Stimulated activated CD8-positive, alpha-beta memory T cell treated with anti-CD3 and anti-CD28 coated beads, Interleukin-15, amount 100 ng/mL, for 4 hours (primary cell): ENCODE measurements at places on chromosomes 13 and 19.
A peak's percentile ranks its signal among the peaks of the same experiment; 100 is the strongest.

- no peak for DNase-seq
Measured at GRCh38 chr19:43700395-43701000, 15.4 kb upstream of the IRGC start.

DNA sequence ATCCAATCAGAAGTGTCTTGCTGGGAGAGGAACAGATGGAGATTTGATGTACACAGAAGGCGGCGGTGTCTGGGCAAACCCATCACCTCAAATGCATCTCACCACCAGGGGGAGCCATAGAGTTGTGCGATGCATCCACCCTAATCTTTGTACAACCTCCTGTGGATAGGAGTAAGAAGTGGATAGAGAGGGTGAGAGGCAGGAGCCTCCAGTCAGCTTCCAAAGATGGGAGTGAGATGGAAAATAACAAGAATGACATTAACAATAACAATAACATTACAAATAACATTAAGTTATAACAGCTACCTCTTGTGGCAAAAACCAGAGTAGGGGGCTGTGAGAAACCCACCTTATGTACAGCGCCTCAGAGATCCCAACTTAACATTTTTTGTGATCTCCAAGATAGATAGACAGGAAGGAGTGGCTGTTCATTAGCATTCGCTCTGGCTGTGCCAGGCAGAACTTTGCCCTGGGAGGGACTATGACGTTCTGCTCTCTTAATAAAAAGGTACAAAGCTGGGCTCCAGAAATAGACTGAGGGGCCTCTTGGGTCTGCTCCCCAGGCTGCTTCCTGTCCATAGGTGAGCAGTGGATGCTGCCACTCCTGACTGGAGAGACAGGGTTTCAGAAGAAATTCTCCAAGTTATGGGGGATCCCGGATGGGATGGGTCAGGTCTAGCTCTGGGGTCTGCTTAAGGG lies 5.2 kb upstream of the CEACAM18 start:
- peak; percentile 78 for DNase-seq

GRCh38 chr19:43895727-43896308 lies 39.3 kb downstream of the ZNF45 start:
- no peak for DNase-seq

DNA sequence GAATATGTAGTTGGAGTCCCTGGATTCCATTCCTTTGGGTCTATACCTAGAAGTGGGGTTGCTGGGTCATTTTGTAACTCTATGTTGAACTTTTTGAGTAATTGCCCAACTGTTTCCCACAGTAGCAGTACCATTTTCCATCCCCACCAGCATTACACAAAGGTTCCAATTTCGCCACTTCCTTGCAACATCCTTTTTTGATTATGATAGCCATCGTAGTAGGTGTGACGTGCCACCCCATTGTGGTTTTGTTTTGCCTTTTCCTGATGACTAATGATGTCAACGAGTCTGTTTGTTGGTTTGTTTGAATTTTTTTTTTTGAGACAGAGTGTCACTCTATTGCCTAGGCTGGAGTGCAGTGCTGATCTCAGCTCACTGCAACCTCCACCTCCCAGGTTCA lies 3.3 kb upstream of the PEX11G start:
- no peak for DNase-seq

DNA sequence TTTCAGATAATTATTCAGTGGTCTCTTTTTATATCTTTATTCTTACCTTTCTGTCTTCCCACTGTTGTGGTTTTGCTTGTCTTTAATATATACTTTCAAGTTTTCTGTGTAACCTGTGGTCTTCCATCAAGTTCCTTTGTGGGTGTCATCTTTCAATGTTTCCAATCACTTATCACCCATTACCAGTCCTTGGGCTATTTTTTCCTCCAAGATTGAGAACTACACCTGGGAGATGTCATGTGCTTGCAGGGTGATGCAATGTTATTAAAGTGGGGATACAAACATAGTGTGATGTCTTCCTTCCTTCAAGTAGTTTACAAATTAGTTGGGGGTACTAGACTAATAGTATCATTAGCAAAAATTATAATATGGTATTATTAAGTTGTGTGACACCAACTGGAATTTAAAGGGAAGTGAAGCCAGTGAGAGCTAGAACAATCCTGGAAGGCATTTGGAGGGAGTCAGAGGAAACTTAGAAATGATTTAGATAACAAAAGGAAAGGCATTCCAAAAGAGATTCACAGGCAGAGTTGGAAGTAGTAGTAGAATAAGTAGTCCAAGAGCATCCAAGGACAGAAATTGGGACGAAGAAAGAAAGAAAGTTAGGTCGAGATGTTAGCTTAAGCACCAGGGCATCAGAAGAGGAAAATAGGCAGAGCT lies 3.4 kb downstream of the FNDC3A start:
- no peak for DNase-seq

- DNase-seq: no peak
Measured at GRCh38 chr13:36051082-36051481, 80.1 kb downstream of the DCLK1 start.

DNA sequence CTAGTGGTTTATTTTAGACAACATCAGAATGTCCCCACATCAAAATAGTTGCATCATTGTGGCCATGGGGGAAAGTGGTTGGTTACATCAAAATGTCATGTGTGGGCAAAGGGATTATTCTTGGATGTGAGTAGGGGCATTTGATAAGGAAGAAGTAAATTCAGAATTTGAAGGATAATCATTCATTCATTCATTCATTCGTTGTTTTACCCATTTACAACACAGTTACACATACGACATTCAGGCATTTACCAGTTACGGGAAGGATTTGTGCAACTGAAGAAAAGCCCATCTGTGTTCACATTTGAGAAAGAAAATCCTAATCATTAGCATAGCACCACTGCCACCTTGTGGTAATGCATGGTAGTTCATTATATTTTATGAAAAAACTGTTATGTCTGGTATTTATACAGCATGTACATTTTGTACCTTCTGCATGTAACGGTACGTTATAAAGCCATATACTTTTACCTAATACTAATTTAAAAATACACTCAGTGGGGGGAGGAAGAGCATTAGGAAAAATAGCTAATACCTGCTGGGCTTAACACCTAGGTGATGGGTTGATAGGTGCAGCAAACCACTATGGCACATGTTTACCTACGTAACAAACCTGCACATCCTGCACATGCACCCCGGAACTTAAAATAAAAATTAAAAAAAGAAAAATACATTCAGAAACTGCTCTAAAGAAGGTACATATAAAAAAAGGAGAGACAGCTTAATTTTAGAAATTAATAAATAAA lies 62.1 kb downstream of the DGKH start:
- DNase-seq: no peak

- no peak for DNase-seq
Measured at GRCh38 chr19:49432141-49433073, 7.2 kb downstream of the GFY start.

GRCh38 chr13:28173793-28174192 lies 35.4 kb downstream of the PAN3 start:
- DNase-seq: no peak

DNA sequence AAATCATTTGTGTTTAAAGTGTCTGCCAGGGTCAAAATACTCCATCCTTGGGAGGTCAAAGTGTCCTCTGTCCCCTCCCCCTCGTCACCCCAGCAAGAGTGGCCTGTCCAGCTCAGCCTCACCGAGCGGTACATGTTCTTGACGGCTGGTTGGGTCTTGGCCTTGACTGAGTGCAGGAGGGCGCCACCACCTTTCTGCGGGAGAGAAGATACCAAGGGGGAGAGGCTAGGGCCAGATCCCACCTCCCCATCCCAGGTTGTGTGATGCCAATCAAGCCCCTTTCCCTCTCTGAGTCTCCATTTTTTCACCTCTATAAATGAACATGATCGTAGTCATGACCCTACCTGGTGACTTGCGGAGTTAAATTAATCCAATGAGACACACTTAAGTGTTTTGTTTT lies 6.1 kb downstream of the CRB3 start:
- no peak for DNase-seq

DNA sequence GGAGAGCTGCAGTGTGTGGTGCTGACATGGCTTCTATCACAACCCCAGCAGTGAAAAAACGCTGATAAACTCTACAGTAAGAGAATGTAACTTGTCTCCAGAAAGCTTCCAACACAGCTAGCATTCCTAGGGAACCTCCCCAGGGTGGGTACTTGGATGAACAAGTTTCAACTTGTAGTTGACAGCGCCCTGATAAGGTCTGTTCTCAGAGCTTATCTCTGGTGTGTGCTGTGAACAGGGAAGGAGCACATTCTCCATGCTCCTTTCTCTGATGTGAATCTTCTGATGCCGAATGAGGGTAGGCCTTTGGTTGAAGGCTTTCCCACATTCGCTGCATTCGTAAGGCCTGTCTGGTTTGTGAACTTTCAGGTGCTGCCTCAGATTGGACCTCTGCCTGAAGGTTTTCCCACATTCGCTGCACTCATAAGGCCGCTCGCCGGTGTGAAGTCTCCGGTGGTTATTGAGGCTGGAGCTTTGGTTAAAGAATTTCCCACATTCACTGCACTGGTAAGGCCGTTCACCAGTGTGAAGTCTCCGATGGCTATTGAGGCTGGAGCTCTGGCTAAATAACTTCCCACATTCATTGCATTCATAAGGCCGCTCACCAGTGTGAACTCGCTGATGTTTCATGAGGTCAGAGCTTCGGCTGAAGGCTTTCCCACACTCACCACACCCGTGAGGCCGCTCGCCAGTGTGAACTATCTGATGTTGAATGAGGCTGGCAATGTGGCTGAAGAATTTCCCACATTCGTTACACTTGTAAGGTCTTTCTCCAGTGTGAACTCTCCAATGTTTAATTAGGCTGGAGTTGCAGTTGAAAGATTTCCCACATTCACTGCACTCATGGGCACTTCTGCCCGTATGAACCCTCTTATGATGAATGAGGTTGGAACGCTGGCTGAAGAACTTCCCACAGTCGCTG lies 5.9 kb downstream of the ZNF792 start:
- DNase-seq: no peak

DNA sequence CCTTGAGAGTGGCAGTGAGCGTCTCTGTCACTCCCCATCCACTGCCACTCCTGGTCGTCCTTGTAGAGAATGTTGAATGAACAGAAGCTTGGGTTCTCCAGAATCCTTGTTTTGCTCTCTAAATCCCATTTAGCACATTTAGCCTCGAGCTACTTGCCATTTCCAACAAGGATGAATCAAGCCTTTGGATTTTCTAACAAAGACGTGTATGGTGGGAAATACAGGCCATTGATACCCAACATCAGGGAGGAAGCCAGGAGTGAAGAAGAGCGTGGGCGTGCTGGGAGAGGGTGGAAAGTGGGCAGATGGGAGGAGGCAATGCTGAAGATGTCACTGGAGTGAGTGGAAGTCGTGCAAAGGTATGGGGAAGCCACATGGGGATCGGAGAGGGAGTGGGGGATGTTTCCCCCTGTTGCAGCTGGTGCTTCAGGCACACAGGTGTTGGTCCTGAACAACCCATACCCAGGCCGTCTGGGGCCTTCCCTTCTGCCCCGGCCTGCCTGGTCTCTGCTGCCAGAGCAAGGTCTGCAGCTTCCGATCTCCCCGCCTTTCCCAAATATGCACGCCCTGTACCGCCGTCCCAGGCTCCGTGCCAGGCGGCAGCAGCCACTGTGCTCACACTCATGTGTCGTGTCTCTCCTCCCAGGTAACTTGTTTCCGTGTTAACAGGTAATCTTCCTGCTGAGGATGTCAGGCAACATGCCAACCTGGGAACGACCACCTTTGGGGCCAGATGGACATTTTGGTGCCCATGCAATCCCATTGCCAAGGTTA lies 48.7 kb downstream of the ZIC5 start:
- no peak for DNase-seq

GRCh38 chr13:21917086-21918015 lies 246.5 kb downstream of the FGF9 start:
- no peak for DNase-seq

- DNase-seq: no peak
Measured at GRCh38 chr13:45327253-45327955, 13.6 kb downstream of the TPT1 start.

- no peak for DNase-seq
Measured at GRCh38 chr13:40508127-40508526, 158.3 kb downstream of the FOXO1 start.

- no peak for DNase-seq
Measured at GRCh38 chr19:18465964-18466339, 28.0 kb upstream of the ISYNA1 start.

- no peak for DNase-seq
Measured at GRCh38 chr13:96796091-96796633, 198.1 kb downstream of the OXGR1 start.

- no peak for DNase-seq
Measured at GRCh38 chr19:53892301-53892980, 10.4 kb downstream of the PRKCG start.

DNA sequence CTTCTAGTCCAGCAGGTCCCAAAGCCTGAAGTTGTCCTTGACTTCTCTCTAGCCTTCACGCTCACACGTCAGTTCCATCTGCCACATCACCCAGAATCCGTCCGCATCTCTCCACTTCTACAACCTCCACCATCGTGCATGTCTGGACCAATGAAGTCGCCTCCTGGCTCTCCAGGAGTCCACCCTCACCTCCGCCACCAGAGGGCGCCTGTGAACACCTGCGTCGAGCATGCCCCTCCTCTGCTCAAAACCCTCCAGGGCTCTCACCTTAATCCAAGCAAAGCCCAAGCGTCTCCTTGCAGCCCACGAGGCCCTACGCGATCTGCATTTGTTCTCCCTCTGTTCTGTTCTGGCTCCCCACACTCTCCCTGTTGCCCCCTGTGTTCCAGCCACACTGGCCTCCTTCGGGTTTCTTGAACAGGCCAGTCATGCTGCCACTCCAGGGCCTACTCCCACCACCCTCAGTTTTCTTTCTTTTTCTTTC lies 3.7 kb downstream of the USHBP1 start:
- DNase-seq: peak; percentile 67

DNA sequence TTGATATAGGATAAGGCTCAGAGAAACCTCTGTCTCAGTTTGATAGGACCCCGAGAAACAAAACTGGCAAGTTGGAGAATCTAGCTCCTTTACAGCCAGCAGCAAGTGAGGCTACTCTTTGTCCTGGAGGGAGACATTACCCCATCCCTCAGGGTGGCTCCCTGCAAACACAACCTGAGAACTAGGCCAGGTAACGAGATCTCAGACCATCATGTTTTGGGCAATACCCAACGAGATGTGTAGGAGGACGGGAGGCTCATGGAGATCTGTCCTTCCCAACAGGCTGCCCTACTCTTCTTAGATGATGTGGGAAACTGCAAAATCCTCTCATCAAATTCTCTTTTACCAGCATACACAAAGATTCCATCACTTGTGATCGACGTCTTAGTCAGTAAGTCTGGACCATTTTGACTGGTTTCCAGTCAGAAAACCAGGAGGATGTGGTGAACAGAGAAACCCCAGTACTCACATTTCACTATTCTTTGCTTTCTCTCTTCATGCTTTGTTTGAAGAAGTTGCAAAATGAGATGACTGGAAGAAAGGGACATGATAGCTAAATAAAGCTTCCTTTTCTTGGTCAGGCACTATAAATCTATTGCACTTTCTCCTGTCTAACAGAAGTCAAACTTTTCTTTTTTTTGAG lies 6.0 kb upstream of the CTU1 start:
- no peak for DNase-seq

GRCh38 chr13:76798037-76798436 lies 88.2 kb downstream of the KCTD12 start:
- no peak for DNase-seq

GRCh38 chr19:34722353-34722752 lies 11.7 kb upstream of the ZNF181 start:
- no peak for DNase-seq

GRCh38 chr19:58569943-58570670 lies 3.0 kb downstream of the MZF1 start:
- DNase-seq: no peak
